Left renal cortex interstitium (tissue), 4 donors: ENCODE measurements at places on chromosomes 3 and 15. TPM values are rescaled to one million over a fixed set of nuclear protein-coding genes. Genes with fewer than 3 reads are reported as not detected.
A peak's percentile ranks its signal among the peaks of the same experiment; 100 is the strongest.

- no peak for DNase-seq
Observed at GRCh38 chr3:63976161-63976871, 47.0 kb downstream of the PSMD6 start.

ZNF197 gene
- polyA plus RNA-seq: 33.2 TPM

DNA sequence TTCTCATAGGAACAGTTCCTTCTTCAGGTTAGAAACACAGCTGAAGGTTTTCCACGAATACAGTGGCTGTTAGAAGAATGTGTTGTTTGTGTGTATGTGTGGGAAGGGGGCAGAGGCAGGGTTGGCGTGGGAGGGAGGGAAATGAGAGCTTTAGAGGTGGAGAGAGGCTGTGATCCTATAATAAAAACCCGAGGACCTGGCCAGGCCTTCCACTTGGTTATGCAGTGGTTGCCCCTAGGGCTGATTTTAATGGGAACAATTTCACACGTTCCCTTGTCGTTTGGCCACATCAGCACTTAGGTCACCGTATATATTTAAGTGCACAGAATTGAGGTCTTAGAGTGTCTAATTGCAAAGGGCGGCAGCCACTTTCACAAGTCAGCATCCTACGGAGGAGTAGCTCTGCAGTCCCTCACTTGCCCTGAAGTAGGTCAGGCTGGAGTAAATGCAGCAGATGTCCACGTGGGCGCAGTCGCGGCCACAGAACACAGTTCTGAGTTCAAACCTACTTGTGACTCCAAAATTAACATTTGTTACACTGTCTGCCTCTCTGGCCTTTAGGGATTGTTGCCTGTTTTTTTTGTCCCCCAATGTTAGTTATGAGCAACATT lies 85.6 kb downstream of the PDCD6IP start:
- DNase-seq: peak; percentile 17

DNA sequence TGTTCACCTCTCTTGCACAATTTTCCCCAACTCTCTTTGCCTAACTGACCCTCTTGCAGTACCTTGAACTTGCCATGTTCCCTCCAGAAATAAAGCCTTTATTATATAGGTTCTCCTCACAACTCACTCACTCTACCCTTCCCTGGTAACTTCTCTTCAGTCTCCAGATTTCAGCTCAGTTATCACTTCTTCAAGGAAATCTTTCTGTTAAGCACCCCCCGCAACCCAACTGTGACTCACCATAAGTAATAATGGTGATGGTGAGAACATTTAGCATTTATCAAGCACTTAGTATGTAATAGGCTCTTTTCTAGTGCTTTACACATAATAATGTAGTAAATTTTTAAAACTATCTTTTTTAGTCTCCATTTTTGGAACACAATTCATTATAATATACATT lies 8.1 kb upstream of the OR5K1 start:
- no peak for DNase-seq

- no peak for DNase-seq
Observed at GRCh38 chr3:117059067-117059955, 349.7 kb downstream of the TUSC7 start.

HTR3E gene
- polyA plus RNA-seq: not detected

DNA sequence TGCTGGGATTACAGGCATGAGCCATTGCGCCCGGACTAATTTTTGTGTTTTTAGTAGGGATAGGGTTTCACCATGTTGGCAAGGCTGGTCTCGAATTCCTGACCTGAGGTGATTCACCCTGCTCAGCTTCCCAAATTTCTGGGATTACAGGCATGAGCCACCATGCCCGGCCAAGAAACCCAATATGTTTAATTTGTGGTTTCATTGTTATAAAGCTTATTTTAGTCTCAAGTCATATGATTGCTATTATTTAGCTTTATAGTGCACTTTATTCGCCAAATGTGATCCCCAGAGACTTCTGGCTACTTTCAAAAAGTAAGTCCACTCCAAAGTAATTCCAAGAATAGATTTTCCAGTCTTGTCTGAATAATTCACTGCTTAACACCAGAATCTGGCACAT lies 19.3 kb upstream of the SLC4A7 start:
- no peak for DNase-seq
